ENCODE measurements at places on chromosomes 3 and 15.

DNA sequence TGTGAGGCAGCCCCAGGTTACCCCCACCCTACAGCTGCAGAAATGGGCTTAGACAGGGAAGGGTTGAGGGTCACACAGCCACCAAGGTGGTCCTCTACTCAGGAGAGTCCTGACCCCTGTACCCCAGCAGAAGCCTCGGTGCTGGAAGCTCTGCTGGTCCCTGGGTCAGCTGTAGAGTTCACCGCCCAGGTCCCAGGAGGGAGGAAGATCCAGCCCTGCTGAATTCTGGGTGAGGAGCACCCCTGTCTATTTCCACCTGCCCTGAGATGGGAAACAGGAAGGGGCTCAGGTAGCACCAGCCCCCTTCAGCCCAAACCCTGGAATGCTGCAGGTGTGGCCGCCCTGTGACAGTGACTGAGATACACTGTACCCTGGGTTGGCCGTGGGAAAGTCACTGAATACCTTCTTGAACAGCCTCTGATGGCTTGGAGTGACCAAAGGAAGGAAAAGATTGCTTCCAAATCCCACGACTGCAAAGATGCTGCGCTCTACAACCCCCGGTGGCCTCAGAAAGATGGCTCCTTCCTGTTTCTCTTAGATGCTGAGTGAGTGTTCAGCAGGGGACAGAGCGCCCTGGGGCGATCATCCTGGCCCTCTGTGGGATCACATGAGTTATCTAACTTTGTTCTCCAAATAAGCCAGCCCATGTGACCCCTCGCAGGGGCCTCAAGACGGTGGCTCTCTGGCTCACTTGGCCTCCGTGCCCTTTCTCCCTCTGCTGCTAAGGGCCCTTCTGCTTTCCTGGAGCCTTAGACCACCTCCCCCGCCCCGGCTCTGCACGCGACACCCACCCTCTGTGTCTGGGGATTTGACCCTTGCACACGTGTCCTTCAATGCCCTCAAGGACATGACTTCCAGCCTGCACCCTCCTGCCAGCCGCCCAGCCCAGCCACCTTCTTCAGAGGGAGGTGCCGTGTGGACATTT is 141.9 kb downstream of the NSMCE3 start:
- no peak for DNase-seq

DNA sequence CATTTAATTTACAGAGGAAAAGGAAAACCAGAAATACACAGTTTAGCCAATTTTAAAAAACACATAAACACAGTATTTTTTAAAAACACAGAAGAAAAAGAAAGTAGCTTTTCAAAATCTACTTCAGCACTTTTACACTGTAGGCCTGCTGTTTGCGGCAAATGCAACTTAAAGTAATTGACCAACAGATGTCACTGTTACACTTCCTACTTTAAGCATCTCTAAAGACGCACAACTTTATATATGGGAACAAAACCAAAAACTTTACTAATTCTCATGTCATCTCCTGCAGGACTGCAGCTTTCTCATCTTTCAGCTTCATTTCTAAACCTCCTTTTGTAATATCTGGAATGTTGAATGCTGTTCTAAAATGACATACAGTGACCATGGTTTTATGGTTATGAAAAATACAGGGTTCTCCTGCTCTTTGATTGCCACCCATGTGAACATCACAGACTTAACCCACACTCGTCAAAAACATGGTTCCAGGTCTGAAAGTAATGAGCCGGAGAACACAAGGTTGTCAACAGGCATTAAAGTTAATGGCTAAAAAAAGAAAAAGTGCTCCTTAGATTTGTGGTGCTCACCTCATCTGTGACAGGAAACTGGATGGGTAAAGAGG is 107.9 kb downstream of the FMN1 start:
- DNase-seq = peak; percentile 11

DNA sequence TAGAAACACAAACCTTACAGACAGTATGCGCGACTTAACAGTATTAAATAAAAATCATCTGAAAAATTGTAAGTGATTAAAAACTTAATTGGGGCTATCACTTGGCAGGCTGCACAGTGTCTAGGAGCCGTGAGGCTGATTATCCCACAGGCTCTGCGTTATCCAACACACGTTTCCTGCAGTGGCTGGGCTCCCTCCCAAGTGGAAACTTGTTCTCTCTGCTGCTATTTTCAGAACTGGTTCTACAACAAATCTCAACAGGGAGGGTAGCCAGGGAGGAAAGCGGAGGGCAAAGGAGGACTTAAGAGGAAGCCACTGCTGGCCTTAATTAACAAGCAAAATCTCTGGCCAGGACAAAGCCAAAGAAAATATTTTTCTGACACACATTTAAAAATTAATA is 555.2 kb downstream of the MAGI1 start:
- peak; percentile 38 for DNase-seq

- DNase-seq = no peak
These were observed 9.0 kb downstream of the RORA start for GRCh38 chr15:61220125-61220524.

GRCh38 chr3:183448369-183449128 is 20.1 kb upstream of the MCF2L2 start:
- no peak for DNase-seq

DNA sequence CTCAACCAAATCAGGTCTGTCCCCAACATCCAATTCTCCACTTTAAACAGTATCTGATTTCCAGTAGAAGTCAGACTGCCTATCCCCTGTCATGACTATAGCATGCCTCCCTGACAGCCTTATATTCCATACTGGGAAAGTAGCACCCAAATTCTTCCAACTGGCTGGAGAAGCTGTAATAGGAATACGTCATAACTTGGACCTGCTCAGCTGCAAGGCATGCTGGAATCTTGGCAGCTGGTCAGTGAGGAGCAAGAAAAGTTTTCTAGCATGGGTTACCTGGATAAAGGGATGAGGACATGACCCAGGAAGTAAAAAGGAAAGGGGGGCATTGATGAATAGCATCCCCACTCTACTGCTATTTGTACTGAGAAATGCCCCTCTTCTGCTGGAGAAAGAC is 8.9 kb downstream of the SEMA5B start:
- no peak for DNase-seq

DNA sequence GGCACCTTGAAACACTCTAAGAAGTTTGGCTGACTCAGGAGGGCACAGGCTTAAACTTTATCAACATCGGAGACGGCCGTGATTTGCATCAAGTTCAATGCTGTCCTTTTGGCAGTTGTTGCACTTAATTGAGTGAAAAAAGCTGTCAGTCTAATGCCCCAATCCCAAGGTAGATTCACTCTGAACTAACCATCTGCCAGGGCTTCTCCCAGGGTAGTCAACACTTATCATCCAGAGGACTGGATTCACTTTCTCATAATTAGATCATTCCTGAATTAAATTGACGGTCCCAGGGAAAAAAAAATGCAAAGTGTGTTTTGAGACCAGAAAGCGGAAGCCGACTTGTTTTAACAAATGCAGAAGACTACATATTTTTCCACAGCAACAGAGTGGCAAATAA is 28.5 kb downstream of the RORA start:
- no peak for DNase-seq

GRCh38 chr3:76495216-76495615 is 544.7 kb upstream of the ROBO2 start:
- DNase-seq = no peak

GRCh38 chr15:99409097-99409473 is 156.7 kb upstream of the MEF2A start:
- peak; percentile 82 for DNase-seq

DNA sequence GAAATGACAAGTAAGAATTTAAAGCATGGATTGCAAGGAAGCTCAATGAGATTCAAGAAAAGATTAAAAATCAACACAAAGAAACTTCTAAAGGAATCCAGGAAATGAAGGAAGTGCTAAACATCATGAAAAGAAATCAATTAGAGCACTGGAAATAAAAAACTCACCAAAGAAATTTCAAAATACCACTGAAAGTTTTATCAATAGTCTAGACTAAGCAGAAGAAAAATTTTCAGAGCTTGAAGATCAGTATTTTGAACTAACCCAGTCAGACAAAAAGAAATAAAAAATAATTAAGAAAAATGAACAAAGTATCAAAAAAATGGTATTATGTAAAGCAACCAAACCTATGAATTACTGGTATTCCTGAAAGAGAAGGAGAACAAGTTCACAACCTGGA is 60.6 kb downstream of the FAM227B start:
- no peak for DNase-seq

DNA sequence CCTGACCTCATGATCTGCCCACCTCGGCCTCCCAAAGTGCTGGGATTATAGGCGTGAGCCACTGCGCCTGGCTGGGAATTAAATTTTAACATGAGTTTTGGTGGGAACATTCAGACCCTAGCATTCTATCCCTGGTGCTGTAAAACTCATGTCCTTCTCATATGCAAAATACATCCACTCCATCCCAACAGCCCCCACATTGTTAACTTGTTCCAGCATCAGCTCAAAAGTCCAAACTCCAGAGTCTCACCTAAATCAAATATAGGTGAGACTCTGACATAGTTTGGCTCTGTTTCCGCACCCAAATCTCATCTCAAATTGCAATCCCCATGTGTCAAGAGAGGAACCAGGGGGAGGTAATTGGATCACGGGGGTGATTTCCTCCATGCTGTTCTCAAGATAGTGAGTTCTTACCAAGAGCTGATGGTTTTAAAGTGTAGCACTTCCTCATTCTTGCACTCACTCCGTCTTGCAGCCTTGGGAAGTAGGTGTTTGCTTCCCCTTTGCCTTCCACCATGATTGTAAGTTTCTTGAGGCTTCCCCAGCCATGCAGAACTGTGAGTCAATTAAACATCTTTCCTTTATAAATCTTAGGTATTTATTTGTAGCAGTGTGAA is 96.2 kb upstream of the PLCL2 start:
- no peak for DNase-seq

DNA sequence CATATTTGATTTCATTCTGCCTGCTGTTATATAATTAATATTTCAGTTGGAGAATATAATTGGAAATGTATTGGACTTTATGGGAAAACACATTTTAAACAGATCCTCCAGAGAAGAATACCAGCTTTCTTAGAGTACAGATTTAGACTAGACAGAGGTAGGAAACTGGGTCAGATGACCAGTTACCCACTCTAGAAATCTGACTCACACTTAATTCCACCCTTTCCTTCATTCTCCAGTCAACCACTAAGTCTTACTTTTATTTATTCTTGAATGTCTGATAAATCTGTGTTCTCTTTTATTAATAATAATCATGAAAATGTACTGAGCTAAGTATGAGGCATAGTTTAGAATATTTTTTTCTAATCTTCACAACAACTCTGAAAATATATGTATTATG is 110.7 kb downstream of the LRRC49 start:
- DNase-seq = no peak

DNA sequence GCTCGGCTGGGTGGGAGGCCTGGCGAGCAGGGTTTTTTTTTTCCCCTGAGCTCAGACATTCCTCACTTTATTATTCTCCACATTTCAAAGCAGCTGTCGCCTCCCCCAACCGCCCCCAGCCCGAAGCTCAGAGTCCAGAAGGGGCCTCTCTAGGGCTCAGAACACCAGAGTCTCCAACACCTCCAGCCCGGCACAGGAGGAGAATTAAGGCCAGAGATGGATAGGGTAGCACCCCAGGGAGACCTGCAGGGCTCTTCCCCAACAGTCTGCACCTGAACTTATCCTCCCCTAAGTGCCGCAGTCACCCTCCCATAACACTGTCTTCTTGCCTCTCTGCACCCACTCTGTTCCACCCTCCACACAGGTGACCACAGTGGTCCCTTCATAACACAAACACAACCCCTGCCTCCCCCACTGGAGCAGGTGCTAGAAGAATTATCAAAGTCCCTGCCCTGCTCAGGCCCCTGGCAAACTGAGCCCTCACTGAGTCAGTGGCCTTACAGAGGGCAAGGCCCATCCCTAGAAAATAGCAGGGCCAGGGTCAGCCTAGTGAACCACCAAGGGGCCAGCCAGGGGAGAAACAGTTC is 14.1 kb downstream of the MYL3 start:
- DNase-seq = no peak

- DNase-seq = no peak
These were observed 308.1 kb upstream of the CTNNB1 start for GRCh38 chr3:40891186-40891585.

DNA sequence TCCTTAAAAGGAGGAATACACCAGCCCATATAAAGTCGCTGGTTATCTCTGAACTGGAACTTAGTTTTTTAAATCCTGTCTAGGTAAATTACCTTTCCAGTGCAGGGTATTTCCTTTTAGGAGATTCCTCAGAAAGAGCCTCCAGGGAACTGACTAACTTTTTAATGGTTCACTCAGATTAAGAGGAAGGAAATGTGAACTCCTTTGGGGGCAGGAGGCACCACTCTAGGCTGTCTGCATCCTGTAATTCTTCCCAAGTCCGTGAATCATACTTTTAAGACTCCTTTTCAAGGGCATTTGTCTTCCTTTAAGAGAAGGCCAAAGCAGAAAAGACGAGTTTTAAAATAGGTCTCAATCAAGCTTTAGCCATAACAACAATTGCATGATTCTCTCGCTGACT is 871.2 kb upstream of the NR2F2 start:
- DNase-seq = no peak

GRCh38 chr3:152549263-152549662 is 280.5 kb downstream of the MBNL1 start:
- DNase-seq = no peak

- DNase-seq = no peak
These were observed 522.4 kb upstream of the ADAMTS9 start for GRCh38 chr3:65210026-65210814.

- no peak for DNase-seq
These were observed 20.9 kb downstream of the KBTBD8 start for GRCh38 chr3:67018789-67019526.

DNA sequence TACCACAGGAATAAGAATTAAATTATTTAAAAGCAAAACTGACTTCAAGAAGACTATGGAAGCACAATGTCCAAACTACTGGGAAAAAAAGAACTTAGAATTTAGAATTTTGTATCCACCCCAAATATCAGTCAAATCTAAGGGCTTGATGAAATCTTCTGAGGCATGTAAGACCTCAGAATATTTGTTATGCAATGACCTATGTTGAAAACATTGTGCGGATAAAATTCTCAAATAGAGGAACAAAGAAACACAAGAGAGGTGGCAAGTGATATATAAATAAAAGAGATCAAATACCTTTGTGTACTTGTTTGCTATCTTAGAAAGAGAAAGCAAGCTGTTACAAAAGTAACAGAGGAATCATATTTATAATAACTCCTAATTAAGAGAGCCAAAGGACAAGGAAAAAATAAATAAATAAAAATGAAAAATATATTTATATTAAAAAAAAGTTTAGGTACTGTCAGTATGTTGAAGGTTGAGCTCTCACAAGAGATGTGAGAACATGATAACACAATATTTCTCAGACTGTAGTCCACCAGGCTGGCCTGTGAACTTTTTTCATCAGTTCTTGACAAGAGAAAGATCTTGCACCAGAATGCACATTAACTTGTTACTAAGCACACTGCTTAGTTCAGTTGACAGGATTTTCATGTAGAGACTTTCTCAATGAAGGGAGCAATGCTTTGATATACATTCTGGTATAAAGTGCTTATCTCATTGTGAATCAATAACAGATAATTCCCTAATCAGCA is 50.0 kb downstream of the CPA3 start:
- no peak for DNase-seq
